ENCODE measurements at places on chromosomes 16 and 17. TPM values are rescaled to one million over a fixed set of nuclear protein-coding genes. Genes with fewer than 3 reads are reported as not detected.

KRTAP9-8 gene
- total RNA-seq: 8.5 TPM

HOXB7 gene
- 2.7 TPM for total RNA-seq

CD300LB gene
- 0.59 TPM for total RNA-seq

AATF gene
- total RNA-seq: 22.2 TPM

CACNG3 gene
- total RNA-seq: not detected
